Stimulated activated CD4-positive, alpha-beta T cell treated with anti-CD3 and anti-CD28 coated beads, Interleukin-4, amount 100 ng/mL, for 1 hour (primary cell): ENCODE measurements at places on chromosomes 5 and 9.

GRCh38 chr5:138459311-138459933 lies 5.9 kb upstream of the EGR1 start:
- DNase-seq = peak; percentile 77

GRCh38 chr5:97000391-97000790 lies 64.5 kb downstream of the LNPEP start:
- no peak for DNase-seq

GRCh38 chr9:77945798-77946197 lies 85.8 kb downstream of the GNAQ start:
- no peak for DNase-seq

GRCh38 chr5:128470663-128471062 lies 67.4 kb downstream of the FBN2 start:
- no peak for DNase-seq

GRCh38 chr9:98199388-98200033 lies 7.1 kb upstream of the CORO2A start:
- DNase-seq = no peak

DNA sequence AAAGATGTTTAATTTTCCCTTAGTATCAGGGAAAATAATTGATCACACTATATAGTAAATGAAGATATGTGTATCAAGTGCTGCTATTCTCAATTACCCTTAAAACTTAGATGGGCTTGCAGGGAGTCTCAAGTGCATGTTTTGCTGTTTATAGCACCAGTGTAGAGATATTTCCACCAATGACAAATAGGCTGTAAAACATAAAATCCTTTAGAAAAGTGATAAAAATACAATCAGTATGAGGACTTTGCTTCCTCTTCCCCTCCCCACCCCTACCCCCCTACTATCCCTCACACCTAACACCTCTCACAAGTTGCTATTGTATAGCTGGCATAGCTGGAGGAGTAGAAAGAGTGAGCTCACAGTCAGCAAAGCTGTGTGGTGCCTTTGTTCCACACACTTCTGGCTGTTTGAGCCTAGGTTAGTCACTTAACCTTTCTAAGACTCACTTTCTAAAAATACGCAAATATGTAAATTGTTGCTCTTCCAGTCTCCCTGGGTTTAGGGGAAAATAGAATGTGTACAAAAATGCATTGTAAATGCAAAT lies 93.1 kb downstream of the PDE4D start:
- DNase-seq = no peak

GRCh38 chr9:30075022-30075421 lies 2309.4 kb upstream of the ACO1 start:
- DNase-seq = no peak

- DNase-seq = no peak
These were observed 192.3 kb downstream of the PALM2AKAP2 start for GRCh38 chr9:109972026-109972882.

DNA sequence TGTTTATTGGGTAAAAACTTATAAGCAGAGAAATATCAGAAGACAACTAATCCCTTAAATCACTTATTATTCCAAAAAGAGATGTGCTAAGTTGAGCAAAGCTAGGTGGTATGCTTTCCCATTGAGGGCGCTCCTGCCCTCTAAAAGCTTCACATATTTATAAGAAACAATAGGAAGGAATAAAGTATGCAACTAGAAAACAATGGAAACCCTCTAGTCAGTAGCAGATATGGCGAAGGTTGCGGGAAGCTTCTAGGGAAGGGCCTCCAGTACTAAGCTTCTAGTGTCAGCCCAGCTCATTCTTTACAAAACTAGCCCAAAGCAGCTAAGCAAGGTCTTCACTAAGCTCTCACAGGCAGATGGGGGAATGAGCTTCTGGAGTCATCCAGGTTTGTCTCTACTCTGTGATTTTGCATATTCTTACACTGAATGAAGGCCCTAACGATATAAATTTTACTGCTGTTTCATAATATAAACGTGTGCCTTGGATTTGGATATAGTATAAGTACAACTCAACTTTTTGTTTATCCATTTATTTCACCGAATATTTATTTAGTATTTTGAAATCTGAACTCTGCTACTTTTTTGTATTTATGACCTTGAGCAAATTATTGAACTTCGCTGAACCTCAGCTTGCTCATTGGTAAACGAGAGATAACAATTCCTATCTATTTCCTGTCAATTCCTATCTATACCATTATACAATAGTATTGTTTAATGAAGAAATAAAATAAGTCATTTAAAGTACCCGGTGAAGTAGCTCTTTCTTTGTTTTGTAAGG lies 571.4 kb downstream of the ELAVL2 start:
- no peak for DNase-seq
